ENCODE measurements at places on chromosomes 1 and 21.

- no peak for DNase-seq
Measured at GRCh38 chr21:32371913-32372314, 20.9 kb downstream of the URB1 start.

DNA sequence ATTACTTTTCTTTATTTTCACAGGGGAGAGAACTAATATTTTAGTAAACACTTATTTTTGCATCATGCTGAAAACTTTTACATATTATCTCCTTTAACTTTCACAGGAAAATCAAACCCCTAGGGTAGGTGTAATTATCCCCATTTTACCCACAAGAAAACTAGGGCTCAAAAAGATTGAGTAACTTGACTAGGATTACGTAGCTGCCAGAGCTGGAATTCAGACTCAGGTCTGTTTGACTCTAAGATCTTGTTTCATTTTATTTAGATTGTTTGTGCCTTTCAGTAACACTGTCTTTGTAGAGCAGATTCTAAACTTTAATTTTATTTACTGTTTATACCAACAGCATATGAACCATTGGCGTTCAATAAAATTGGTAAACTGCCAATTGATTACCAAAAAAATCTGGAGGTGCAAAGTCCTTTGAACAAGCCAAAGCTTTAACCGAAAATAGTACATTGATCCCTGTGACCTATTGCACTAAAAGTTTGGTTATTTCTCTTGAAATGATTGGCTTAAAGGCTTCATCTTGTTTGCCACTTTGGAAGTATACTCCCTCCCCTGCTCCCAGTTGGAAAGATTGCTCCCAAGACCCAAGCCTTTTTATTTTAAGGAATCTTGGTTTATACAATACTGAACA, 71.0 kb upstream of the WDR26 start:
- no peak for DNase-seq

GRCh38 chr1:85707267-85707989, 805 bp downstream of the ZNHIT6 start:
- DNase-seq = no peak

GRCh38 chr1:231416901-231417300, 5.2 kb downstream of the EGLN1 start:
- no peak for DNase-seq

GRCh38 chr1:225653463-225654276, 747 bp upstream of the ENAH start:
- DNase-seq = no peak

DNA sequence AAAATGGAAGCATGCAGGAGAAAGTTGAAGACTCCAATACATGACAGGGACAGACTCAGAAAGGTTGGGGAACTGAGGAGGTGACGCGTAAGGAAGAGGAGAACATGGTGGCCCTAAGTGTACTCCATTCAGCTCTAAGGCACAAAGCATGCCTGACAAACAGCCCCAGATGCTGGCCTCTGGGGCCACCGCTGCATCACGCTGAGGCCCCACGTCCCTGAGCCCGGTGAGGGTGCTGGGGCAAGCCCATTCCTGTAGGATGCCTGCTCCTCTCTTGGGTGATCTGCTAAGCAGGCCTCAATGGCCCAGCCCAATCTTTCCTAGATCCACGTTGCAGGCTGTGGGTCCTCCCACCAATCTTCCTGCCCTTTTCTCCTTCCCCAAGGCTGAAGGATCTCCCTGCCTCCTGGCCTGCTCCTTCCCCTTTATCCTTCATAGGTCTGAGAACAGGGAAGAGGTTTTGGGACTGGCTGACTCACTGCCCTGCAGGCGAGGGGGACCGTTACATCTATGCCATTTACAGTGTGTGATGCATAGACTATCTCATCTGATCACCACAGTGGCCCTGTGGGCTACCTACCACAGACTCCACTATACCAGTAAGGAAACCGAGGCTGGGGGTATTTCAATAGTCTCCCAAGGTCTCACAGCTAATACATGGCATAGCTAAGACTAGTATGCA, 16.8 kb upstream of the NID1 start:
- no peak for DNase-seq

GRCh38 chr1:6464514-6464836, 1.5 kb downstream of the TNFRSF25 start:
- DNase-seq = no peak

GRCh38 chr1:228646717-228647522, 88.4 kb upstream of the RHOU start:
- DNase-seq = no peak

- no peak for DNase-seq
Measured at GRCh38 chr1:235679644-235680043, 30.1 kb upstream of the GNG4 start.

DNA sequence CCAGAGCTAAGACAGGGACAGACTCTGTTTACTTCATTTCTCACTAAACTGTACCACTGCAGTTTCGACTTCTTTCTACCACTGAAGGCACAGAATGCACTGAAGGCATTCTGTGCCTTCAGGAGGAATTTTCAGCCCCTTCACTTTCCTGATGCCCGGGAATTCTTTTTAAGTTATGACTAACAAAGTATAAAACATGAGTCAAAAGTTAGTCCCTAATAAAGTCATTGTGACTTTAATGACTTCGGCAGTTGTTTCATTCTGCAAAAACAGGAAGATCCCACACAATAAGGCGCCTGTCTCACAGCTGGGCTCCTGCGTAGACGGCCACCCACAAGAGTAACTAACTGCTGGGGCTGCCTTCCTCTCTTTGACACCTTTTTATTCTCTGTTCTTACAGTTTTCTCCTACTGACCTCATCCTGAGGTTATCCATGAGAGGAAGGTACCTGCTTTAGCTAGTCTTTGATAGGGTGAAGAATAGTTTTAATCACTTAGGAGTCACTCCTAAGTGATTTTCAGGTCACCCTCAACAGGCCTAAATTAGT, 183.9 kb upstream of the SGIP1 start:
- no peak for DNase-seq

DNA sequence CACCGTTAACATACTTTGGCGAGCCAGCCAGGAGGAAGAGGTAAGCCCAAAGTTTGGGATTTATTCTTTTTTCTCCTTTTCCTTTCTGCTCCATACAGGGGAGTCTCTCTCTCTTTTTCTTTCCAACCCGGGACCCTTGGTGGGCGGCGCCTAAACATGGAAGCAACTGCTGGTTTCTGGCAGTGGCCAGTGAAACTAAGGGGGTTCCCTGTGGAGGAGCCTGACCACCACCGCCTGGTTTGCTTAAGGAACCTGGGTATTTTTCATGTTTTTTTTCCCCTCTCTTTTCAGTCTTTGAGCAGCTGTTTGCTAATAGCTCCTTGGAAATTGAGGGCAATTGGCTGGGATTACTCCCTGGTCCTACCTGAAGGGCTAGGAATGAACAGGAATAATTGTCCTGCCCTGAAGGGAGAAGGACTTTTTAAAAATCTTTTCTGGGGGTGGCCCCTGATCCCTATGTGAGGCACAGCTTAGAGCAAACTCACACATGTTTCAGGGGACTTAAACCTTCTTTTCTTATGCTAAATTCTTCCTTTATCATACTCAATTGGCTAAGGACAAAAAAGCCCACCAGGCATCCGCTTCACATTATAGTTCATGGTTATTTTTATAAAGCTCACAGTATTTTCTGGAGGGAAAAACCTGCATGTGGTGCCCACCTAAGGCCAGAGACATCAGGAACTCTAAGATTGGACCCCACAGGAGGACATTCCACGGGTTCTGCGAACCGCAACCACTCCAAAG, 61.3 kb upstream of the PLD5 start:
- no peak for DNase-seq

DNA sequence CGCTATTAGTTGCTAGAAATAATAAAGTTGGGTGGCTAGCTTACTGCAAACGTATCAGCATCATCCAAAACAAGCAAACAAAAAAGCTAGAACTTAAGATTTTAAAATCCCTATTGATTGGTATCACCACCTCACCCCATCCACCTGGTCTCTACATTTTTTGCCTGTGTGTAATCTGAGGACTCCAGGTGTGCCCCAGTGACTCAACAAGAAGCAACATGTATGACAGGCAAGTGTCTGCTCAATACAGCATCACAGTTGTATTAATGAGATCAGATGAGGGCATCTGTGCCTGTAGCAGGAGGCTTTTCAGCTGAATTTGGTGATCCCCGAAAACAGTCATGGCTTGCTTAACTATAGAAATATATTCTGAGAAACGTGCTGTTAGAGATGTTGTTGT, 14.6 kb upstream of the PAPPA2 start:
- no peak for DNase-seq
